CD4-positive, alpha-beta T cell treated with Interleukin-6 at 100 ng/mL for 8 hours (primary cell): ENCODE measurements at places on chromosomes 6 and 20.

DNA sequence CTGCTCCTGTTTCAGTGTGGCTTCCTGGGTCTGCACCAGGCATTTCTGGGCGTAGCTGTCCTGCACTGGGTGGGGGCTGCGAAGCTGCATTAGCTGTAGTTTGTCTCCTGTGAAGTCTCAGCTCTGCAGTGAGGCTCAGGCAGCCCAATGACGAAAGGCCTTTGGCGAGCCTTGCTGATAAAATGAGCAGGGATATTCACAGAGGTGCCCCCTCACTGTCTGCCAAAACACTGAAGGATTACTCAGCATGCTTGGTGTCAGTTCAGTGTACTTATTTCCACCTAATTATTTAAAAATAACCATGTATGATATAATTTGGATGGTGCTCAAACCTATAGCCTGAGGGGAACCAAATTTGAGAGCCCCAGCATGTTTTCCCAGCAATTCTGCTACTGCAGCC, 73.5 kb downstream of the ECT2L start:
- no peak for DNase-seq

DNA sequence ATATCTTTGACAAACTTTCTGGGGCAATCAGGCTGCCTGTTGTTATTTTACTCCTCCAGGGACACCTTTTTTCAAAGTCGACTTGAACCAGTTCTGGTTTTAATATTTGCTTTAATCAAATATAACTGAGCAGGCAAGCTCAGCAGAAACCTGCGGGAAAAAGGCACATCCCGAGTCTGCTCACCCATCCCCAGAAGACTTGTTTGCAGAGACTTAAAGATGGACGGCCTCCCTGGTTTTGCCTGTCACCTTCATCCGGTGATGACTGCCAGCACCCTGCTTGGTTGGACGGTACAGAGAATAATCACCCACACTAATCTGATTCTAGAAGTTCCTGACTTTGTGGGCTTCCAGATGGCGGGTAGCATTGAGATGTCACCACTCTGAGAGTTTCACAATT, 36.8 kb downstream of the PPP1R3G start:
- no peak for DNase-seq

- DNase-seq: no peak
These were observed 24.9 kb upstream of the ASIP start for GRCh38 chr20:34216382-34216742.

DNA sequence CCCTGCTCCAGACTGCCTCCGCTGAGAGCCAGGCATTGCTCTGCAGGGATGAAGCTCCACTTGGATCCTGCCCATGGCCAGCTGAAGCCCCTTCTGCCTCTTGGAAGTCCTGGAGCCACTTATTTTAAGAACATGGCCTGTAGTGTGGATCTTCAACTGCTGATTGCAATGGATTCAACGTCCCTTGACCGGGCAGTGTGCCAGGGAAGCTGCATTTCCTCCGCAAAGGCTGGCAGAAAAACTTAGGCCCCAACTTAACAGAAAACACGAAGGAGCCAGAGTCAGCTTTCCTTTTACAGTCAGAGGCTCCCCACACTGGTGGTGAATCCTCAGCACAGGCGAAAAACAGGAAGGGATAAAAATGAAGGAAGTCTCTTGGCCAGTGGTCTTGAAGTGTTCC, 26.3 kb upstream of the FOXQ1 start:
- DNase-seq: no peak

DNA sequence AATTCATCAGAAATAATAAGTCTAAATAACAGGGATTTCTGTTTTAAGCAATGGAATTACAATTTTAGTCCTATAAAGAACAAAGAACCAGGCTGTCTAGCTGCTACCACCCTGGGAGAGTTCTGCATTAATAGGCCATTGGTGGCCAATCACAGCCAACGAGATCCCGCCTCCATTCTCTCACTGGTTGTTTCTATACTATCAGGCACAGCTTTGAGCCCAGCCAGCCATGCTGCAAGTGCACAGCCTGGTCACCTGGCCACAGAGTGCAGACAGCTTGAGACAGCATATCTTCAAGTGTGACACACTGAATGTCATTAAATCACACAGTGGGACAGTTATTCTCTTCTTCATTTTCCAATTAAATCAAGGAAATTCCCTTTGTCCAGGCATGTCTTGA, 16.1 kb upstream of the RAB22A start:
- no peak for DNase-seq

- no peak for DNase-seq
These were observed 33.9 kb downstream of the FOXO3 start for GRCh38 chr6:108594640-108595039.

DNA sequence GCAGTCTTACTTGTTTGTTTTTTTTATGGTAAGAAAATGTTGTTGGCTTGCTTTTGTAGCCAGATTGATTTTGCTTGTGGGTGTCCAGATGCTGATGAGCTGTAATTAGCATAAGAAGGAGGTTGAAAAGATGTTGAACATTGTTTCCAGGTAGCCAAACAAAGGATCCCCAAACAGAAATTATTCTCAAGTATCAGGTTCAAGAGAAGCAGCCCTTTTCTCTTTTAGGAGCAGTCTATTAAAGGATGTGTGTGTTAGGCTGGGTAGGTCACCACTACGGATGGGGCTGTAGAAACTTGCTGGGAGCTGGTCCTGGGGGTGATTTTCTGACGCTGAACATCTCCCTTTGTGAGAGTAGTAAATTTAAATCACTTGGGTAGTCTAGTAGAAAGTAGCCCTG, 86.9 kb upstream of the VSTM2L start:
- DNase-seq: no peak

DNA sequence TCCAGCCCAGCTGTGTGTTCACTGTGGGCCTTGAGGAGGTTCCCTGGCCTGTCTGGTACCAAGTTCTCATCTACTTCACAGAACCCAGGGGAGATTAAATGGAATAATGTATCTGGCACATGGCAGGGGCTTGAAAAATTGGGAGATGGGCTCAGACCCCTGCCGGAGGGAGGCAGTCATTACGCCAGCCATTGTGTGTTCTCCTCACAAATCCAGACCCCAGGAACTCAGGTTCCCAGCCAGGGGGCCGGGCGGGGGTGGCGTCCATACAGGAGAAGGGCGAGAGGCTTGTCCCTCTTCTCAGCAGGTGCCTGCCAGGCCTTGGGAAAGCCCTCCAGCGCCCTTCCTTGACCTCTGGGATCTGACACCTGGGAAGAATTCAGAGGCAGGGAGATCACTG, 8.1 kb downstream of the NOL4L start:
- DNase-seq: no peak

DNA sequence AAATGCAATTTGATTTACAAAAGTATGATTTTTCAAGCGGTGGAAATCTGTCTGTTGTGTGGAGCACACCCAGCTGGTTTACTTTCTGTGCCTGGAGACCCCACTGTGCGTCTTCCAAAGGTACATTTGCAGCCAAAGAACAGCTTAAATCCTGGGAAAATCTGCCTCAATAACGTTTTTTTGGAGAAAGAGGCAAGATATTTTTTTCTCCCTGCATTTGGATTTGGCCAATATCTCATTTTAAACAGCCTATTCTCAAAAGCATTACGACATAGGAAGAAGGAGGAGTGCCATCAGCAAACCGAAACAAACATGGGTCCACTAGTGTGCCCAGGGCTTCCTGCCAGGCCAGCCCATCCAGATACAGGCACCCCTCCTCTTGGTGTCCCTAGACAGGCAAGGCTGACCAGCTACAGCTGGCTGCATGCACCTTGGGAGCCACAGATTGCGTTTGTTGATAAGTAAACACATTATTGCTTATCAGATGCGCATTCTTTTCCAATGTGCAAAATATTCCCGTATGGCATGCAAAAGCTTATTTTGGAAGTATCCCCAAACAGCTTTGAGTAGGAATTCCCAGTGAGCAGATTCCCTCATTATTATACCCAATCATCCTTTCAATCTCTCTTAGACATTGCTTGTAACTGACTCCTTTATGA, 184.5 kb upstream of the MARCKS start:
- DNase-seq: no peak

- no peak for DNase-seq
These were observed 573.6 kb downstream of the PRKN start for GRCh38 chr6:162154001-162154400.

GRCh38 chr6:36930483-36930882, 24.1 kb upstream of the PI16 start:
- DNase-seq: no peak

- DNase-seq: no peak
These were observed 318.9 kb downstream of the CLIC5 start for GRCh38 chr6:45696738-45697137.

DNA sequence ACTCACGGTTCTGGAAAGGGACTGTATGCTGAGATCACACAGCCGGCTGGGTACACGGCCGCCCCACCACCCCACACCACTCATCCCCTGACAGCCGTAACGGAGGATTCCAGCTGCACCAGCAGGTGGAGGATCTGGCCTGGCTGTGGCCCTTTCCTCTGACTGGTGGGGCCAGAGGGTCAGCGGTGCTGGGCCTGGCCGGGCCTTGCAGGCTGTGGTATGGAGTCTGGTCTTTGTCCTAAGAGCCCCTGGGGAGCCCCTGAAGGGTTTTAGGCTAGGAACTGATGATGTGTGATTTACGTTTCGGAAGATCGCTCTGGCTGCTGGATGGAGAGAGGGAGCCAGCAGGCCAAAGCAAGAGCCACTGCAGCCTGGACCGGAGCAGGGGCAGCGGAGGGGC, 26.6 kb downstream of the NOL4L start:
- no peak for DNase-seq

DNA sequence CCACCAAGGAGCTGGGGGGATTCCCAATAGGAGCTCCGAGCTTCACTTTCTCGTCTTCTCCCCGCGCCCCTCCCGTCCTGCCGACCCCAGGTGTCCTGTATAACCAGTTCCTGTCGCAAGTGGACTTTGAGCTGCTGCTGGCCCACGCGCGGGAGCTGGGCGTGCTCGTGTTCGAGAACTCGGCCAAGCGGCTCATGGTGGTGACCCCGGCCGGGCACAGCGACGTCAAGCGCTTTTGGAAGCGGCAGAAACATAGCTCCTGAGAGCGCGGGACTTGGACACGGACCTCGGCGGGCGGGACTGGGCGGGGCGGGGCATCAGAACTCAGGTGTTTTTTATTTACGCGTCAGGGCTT, 340 bp upstream of the VARS2 start:
- no peak for DNase-seq
